ENCODE measurements at places on chromosomes 3 and 15.

DNA sequence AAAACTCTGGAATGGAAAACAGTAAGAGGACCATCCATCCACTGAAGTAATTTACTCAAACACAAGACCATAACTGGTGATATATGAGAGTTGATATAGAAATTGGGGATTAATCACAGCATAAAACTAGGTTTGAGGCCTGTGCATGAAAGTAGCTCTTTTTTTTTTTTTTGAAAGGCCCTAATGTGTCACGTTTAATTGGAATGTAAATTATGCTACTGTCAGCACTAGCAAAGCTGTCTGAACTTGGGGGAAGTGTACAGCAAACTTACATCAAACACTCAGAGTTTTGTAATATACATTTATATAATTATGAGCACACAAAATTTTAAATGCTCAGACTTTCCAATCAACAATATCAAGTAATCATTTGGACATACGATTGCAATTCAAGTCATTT lies 154.1 kb downstream of the GREM1 start:
- no peak for DNase-seq

- no peak for DNase-seq
These were observed 48.2 kb downstream of the WWTR1 start for GRCh38 chr3:149609595-149609994.

GRCh38 chr3:58668247-58668646 lies 1.7 kb upstream of the FAM3D start:
- DNase-seq: no peak

DNA sequence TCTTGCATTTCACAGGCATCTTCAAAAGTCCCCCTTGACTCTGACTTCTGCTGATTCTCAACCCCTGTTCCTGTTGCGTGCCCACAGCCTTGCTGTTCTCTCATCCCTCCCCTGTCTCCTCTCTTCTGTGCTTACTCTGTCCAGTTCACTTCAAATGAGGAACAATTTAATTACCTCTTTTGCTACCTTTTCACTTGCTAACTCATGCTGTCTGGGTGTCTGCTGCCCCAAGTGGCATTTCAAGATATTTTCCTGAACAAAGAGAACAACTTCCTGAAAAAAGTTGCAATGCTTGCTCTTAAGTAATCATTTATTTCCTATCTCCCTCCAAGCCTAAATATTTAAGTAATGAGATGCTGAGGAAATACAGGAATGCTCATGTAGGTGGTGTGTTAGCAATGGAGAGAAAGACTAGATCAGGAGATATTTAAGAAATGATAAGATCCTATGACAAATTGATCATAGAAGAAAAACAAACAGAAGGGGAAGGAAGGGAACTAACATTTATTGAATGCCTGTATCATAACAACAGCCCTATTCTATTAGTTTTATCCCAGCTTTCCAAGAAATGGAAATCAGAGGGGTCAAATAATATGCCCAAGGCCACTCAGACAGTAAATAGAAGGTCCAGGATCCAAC lies 42.2 kb downstream of the SV2B start:
- DNase-seq: no peak

DNA sequence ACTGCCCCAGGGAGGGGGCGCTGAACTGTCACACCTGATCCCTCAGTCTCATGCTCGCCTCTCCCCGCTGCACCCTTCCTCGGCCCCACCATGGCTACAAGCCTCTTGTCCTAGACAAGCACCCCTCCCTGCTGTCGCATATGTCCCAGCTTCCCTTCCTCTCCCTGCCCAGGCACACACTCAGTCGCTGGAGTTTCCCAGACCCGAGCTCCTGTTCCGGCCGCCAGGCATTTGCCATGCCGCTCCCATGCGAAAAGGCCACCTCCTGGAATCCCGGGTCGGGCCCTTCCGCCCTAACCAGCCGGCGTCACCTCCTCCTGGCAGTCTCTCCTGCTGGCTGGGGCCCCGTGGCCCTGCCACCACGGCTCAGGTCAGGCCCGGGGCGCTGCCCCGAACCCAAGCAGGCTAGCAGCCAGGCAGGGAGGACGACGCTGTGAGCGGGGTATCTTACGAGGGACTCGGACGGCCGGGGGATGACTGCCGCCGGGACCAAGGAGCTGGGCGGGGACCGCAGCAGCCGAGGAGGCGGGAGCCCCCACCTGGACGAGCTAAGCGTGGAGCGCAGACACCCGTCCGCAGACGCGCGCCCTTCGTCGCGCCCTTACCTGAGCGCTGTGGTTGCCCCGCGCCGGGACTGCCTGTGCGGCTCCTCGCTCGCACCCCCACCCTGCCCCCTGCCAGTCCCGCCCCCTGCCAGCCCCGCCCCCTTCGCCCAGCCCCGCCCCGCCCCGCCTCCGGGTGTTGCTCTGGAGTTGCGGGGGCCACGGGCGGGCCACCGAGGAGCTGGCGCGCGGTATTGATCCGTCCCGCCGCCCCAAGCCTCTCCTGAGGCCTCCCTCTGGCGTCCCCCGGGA lies at the start of gene ALS2CL:
TSS of gene ALS2CL (minus strand) at position 642 of the 854 bp plus-strand sequence. CDS start 4,239 bp downstream, outside the sequence.
- peak; percentile 49 for DNase-seq

GRCh38 chr3:78969483-78969882 lies 798.3 kb downstream of the ROBO1 start:
- DNase-seq: no peak

All from stimulated activated CD4-positive, alpha-beta T cell treated with anti-CD3 and anti-CD28 coated beads, Interleukin-4, amount 100 ng/mL, for 48 hours (primary cell).